Cardiac muscle cell (in vitro differentiated cells and primary cell): ENCODE measurements at places on chromosomes 1 and 21. TPM values are rescaled to one million over a fixed set of nuclear protein-coding genes. Genes with fewer than 3 reads are reported as not detected.
A peak's percentile ranks its signal among the peaks of the same experiment; 100 is the strongest.

DNA sequence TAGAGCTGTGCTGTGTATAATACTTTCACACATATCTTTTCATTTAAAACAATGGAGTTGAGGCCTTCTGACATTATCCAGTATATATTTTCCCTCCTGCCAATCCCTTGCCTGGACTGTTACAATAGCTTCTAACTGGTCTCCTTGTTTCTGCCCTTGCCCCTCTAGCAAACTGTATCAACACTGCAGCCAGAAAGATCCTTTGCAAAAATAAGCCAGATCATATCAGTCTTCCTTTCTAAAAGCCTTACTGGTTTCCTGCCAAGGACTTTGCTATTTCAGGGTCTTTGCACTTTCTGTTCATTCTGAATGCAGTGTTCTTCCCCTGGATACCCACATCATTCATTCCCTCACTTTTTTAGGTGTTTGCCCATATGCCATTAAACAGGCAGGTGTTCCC is 370.1 kb downstream of the PTBP2 start:
- H3K4me1 ChIP-seq = no peaks in the 10 kb centered on the region
- no peak for DNase-seq
- no peak overlapping the region for H3K27ac ChIP-seq
- H3K36me3 ChIP-seq = no peaks in the 10 kb centered on the region
- H3K27me3 ChIP-seq = no peaks in the 10 kb centered on the region

DNA sequence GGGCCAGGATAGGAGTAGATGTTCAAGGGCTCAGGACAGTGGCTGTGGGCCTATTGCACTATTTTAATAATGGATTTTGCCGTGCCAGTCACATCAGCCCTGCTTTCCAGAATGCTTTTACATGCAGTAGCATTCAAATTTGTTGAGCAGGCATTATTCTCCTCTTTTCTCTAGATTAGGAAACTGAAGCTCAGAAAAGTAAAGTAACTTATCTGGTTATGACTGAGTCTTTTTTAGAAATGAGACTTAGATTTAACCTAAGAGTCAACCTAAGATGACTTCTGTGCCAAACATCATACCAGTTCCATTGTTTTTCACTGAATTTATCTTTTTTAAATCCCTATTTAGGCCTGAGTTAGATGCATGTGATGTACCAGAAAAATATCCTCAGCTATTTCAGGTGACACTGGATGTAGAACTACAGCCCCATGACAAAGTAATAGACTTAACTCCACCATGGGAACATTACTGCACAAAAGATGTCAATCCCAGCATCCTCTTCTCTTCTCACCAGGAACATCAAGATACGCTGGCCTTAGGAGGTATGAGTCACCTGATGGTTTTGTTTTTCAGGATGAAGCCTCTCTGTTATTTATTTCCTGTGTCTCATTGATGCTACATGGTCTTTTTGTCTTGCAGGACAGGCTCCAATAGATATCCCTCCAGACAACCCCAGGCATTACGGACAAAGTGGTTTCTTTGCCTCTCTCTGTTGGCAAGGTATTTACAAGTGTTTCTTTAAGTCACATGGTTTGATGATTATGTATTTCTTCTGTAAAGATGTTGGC is 31.4 kb upstream of the LEPR start:
- peaks cover 84% of the 10 kb centered on the region for H3K36me3 ChIP-seq
- H3K4me3 ChIP-seq = no peak overlapping the region
- H3K27me3 ChIP-seq = no peaks in the 10 kb centered on the region
- H3K27ac ChIP-seq = no peak overlapping the region
- H3K4me1 ChIP-seq = no peaks in the 10 kb centered on the region
- DNase-seq = no peak

- no peaks in the 10 kb centered on the region for H3K4me1 ChIP-seq
- H3K36me3 ChIP-seq = no peaks in the 10 kb centered on the region
- no peaks in the 10 kb centered on the region for H3K27me3 ChIP-seq
- DNase-seq = no peak
- H3K27ac ChIP-seq = no peak overlapping the region
Observed at GRCh38 chr21:33883118-33883517, 32.5 kb downstream of the ATP5PO start.

- no peaks in the 10 kb centered on the region for H3K4me1 ChIP-seq
- no peaks in the 10 kb centered on the region for H3K36me3 ChIP-seq
- H3K27ac ChIP-seq = no peak overlapping the region
- peak overlapping the region; percentile 28 for H3K4me3 ChIP-seq
Observed at GRCh38 chr1:90707363-90707710, 9.8 kb downstream of the BARHL2 start.

AMY1A gene
- not detected in 2 replicates for total RNA-seq

TIPRL gene
- 26.7 and 35.1 TPM in 2 replicates for total RNA-seq

TAGLN2 gene
- 3.8 and 14.4 TPM in 2 replicates for total RNA-seq

DNA sequence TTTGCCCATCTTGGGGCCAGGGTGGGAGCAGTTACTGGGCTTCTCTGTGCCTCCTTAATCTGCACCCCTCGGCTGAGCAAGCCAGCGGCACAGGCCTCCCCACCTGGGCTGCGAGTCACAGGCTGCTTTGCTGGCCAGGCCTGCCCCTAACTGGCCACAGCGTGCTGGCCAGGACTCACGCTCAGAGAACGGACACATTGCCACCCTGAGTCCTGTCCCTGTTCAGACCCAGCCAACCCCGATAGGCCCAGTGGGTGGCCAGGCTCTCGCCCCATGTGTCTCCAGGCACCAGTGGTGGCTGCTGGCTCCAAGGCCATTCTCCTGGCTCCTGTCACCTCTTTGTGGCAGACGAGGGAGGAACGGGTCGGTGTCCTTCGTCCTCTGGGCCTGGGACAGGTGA is 61.3 kb downstream of the MORN1 start:
- H3K4me3 ChIP-seq = no peak overlapping the region
- no peaks in the 10 kb centered on the region for H3K27me3 ChIP-seq
- H3K36me3 ChIP-seq = no peaks in the 10 kb centered on the region
- no peak for DNase-seq

AMY1C gene
- 0.12 TPM in 1 of 2 replicates, not detected in the other for total RNA-seq

- peaks cover 13% of the 10 kb centered on the region for H3K4me1 ChIP-seq
- peaks cover 17% of the 10 kb centered on the region for H3K27me3 ChIP-seq
- H3K4me3 ChIP-seq = no peak overlapping the region
- H3K27ac ChIP-seq = no peak overlapping the region
- no peak for DNase-seq
Observed at GRCh38 chr1:159168043-159168442, 3.4 kb upstream of the CADM3 start.

AQP10 gene
- total RNA-seq = 4.8 and 11.2 TPM in 2 replicates

RGS1 gene
- total RNA-seq = not detected in 2 replicates

- no peaks in the 10 kb centered on the region for H3K36me3 ChIP-seq
- no peak overlapping the region for H3K4me3 ChIP-seq
- no peak for DNase-seq
Observed at GRCh38 chr1:245316784-245317183, 162.0 kb downstream of the KIF26B start.

FAM72D gene
- total RNA-seq = 0.14 and 6.4 TPM in 2 replicates

- no peak for DNase-seq
- no peak overlapping the region for H3K27ac ChIP-seq
- H3K36me3 ChIP-seq = no peaks in the 10 kb centered on the region
- no peaks in the 10 kb centered on the region for H3K27me3 ChIP-seq
- H3K4me1 ChIP-seq = no peaks in the 10 kb centered on the region
Observed at GRCh38 chr1:4165686-4166300, 265.7 kb upstream of the C1orf174 start.

SPOCD1 gene
- total RNA-seq = 1.4 and 7.3 TPM in 2 replicates

- no peak overlapping the region for H3K4me3 ChIP-seq
- no peak overlapping the region for H3K27ac ChIP-seq
- no peak for DNase-seq
- H3K4me1 ChIP-seq = no peaks in the 10 kb centered on the region
- peaks cover 16% of the 10 kb centered on the region for H3K36me3 ChIP-seq
Observed at GRCh38 chr1:46647611-46648010, 20.6 kb downstream of the ATPAF1 start.

GRCh38 chr1:199272628-199273086 is 633.8 kb downstream of the PTPRC start:
- no peak overlapping the region for H3K27ac ChIP-seq
- H3K4me1 ChIP-seq = no peaks in the 10 kb centered on the region
- H3K27me3 ChIP-seq = no peaks in the 10 kb centered on the region
- DNase-seq = peak; percentile 96

CCDC185 gene
- total RNA-seq = not detected in 2 replicates

GRCh38 chr1:18319099-18319498 is 161.6 kb upstream of the KLHDC7A start:
- peaks cover 5% of the 10 kb centered on the region for H3K4me1 ChIP-seq
- H3K27ac ChIP-seq = no peak overlapping the region
- no peak overlapping the region for H3K4me3 ChIP-seq
- no peaks in the 10 kb centered on the region for H3K36me3 ChIP-seq
- no peak for DNase-seq

DNA sequence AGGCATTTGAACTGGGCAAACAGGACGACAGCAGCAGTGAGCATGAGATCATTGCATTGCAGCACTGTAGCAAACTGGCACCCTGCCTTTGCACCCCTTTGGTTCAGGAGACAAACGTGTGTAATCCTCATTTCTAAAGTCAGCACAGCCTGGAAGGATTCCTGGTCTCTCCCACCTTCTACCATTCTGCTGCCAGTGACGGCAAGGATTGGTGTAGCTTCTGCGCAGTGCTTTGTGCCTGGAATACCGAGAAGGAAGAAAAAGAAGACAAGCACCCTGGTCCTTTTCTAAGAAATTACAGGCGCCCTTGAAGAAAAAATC is 805.3 kb downstream of the USP25 start:
- H3K4me3 ChIP-seq = no peak overlapping the region
- no peak overlapping the region for H3K27ac ChIP-seq
- H3K27me3 ChIP-seq = no peaks in the 10 kb centered on the region

- no peaks in the 10 kb centered on the region for H3K4me1 ChIP-seq
- no peak overlapping the region for H3K4me3 ChIP-seq
- no peak for DNase-seq
- H3K27ac ChIP-seq = no peak overlapping the region
- H3K36me3 ChIP-seq = no peaks in the 10 kb centered on the region
- no peaks in the 10 kb centered on the region for H3K27me3 ChIP-seq
Observed at GRCh38 chr21:40130476-40130875, 263.2 kb downstream of the PCP4 start.

DNA sequence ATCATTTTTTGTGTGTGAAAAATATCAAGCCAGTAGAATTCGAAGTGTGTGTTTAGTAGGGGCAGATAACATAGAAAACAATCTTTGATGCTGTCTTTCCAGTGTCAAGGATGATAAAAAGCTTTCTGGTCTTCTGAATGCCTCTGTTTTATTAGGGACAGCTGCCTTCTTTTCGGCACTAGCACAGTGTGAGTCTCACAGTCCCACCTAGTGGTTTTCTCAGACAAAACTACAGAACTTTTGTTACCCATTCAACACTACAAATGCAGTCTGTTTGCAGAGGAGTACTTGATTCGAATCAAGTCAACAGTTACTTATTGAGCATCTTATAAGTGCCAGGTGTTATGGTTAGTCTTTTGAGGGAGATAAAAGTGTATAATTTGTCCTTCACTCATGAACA is 30.6 kb upstream of the MCOLN3 start:
- no peak overlapping the region for H3K27ac ChIP-seq
- H3K4me1 ChIP-seq = no peaks in the 10 kb centered on the region
- no peaks in the 10 kb centered on the region for H3K36me3 ChIP-seq
- H3K4me3 ChIP-seq = no peak overlapping the region
- H3K27me3 ChIP-seq = no peaks in the 10 kb centered on the region

DNA sequence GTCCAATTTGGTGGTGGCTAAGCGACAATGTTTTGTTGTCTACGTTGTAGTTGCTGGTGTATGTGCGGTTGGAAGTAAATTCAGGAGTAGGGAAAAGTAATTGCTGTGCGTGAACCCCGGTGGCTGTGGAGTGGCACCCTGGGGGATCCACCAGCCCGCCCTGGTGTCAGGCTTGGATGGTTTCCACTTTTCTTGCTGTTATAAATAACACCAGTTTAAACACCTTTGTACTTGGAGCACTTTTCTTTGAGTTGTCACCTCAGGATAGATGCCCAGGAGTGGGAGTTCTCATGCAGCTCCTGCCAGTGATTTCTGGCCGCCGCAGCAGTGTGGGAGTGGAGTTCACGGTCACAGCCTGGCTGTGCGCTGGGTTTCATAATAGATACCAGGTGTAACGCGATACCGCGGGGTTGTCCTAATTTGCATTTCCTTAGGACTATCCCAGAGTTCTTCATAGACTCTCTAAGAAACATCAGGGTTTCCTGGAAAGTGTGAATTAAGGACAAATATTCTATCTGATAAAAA is 12.8 kb upstream of the TMEM200B start:
- no peak overlapping the region for H3K4me3 ChIP-seq
- no peak for DNase-seq
- no peaks in the 10 kb centered on the region for H3K27me3 ChIP-seq
- H3K4me1 ChIP-seq = no peaks in the 10 kb centered on the region
- H3K36me3 ChIP-seq = no peaks in the 10 kb centered on the region

GRCh38 chr1:90045853-90046563 is 51.1 kb downstream of the ZNF326 start:
- H3K4me1 ChIP-seq = no peaks in the 10 kb centered on the region
- no peak overlapping the region for H3K27ac ChIP-seq
- no peak overlapping the region for H3K4me3 ChIP-seq
- no peaks in the 10 kb centered on the region for H3K36me3 ChIP-seq
- no peaks in the 10 kb centered on the region for H3K27me3 ChIP-seq

NUAK2 gene
- 3.4 and 4.3 TPM in 2 replicates for total RNA-seq
